Stimulated activated CD4-positive, alpha-beta T cell treated with anti-CD3 and anti-CD28 coated beads, TNF-alpha, amount 100 ng/mL, for 24 hours (primary cell): ENCODE measurements at places on chromosomes 12 and 14.

DNA sequence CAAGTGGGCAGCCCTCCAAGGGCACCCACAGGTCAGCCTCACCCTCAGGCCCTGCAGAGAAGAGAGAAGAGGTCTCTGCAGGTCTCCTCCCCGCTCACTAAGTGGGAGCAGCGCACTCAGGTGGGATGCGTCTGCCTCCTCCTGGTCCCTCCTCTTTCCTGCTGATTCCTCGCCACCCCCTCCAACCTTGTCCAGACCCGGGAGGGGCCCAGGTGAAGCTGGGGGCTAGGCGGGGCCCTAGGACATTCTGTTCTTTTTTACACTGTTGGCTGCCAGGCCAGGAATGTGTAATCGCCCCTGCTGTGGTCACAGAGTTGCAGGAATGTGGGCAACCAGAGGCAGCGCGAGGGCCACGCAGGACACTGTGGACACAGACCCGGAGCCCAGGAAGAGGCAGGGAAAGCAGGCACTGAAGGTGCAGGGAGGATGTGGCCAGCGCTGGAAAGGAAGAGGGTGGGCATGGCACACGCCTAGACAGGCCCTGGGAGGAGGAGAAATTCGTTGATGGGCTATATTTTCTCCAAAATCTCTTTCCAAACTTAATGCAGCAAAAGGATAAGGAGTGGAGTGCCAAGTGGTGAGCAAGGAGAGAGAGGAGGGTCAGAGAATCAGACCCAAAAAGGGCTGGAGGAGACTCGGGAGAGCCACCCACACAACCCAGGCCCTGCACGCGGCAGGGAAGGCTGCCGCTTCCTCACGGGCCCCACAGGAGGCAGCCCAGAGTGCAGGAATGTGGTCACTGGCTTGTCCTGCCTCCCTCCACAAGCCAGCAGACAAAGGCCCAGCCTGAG is 911 bp upstream of the SCNN1A start:
- no peak for DNase-seq

DNA sequence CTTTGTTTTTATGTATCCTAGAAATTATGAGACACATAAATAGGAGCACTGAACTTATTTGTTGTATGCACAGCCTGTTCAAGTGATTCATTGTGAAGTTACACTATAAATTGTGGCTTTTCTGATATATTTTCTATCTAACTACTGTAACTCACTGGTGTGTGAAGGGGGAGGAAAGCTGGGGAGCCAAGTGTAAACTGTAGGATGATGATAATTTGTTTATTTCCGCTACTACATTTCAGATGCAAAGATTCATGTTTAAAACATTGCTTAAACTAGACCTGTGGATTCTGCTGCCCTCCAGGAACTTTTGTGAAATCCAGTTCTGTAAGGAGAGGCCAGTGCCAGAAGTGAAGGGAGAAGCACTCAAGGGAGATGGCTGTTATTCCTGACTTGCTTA is 3.3 kb downstream of the TMTC2 start:
- no peak for DNase-seq

DNA sequence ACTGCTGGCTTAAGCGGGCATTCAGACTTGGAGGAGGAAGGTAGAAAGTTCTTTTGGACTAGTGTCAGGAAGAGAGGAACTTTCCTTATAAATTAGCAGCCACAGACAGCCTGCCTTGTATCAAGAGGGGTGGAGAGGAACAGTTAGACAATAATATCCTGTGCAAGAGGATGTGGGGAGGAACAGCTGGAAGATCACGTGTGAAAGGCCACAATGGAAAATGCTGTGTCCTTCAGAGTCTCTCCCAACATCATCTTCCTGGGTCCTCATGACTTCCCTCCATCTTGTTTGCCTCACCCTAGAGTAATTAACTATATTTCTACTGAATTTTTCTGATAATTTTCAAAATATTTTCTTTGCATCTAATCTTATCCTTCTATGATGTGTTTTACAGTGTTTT is 117.4 kb downstream of the MGAT4C start:
- DNase-seq, result no peak

DNA sequence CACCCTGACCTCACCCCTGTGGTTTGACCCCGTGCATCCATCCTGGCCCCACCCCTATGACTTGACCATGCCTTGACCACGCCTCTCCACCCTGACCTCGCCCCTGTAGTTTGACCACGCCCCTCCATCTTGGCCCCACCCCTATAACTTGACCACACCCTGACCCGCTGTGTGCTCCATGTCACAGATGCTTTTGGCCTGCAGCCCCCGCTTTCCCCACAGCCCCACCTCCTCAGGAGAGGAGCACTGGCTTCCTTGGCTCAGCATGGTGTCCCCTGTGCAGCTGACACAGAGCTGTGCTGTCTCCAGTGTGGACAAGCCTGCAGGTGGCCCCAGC is 269.9 kb upstream of the SFSWAP start:
- no peak for DNase-seq

- DNase-seq, result no peak
Observed at GRCh38 chr12:46218322-46219095, 50.3 kb downstream of the SLC38A1 start.

DNA sequence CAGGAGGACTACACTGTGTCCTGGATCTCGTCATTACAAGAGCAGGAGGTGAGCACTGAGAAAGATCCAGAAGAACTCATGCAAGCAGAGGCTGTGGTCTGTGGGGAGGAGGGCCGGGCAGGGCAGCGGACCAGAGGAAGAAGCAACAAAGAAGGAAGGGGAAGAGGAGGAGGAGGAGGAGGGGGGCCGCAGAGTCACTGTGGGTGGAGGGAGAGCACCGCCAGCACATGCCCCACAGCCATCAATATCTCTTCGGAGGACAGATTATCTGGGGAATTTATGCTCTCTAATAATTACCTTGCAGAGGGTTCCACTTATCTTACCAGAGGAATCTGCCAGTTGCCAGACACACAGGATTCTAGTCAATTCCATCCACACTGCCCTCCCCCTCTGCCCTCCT is 105.6 kb downstream of the DPF3 start:
- DNase-seq, result no peak

DNA sequence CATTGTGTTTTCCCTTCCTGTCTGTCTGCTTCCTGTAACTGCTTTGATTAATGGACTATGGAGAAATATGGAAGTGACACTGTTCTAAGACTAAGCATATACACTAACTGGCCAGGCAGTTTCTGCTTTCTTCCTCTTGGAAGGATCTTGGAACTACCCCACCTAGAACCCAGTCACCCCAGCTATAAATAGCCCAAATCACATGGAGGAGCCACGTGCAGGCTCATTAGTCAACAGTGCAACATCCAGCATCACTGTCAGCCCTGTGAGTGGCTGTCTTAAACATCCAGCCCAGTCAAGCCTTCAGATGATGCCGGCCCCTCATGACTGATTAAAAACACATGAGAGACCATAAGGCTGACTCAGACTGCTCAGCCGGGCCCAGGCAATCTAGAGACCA is 39.2 kb downstream of the BCAT1 start:
- no peak for DNase-seq

GRCh38 chr14:31884776-31885379 is 192.2 kb upstream of the ARHGAP5 start:
- DNase-seq, result no peak

DNA sequence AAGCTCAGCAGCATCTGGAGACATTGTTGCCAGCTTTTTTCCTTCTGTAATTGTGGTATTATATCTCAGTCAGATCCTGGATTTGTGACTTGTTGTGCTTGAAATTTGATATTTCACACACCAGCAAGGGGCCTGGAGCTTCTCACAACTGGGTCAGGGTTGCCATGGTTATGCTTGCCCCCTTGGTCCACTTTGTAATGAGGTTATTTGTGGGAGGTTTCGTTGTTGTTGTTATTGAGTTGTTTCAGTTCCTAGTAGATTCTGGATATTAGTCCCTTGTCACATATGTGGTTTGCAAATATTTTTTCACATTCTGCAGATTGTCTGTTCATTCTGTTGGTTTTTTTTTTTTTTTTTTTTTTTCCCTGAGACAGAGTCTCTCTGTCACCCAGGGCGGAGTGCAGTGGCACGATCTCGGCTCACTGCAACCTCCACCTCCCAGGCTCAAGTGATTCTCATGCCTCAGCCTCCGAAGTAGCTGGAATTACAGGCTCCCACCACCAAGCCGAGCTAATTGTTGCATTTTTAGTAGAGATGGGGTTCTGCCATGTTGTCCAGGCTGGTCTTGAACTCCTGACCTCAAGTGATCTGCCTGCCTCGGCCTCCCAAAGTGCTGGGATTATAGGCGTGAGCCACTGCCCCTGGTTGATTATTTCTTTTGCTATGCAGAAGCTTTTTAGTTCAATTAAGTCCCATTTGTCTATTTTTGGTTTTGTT is 80.6 kb upstream of the ETV6 start:
- no peak for DNase-seq

GRCh38 chr12:85874031-85874461 is at the start of gene NTS:
TSS of gene NTS (plus strand) at chr12:85874295. CDS start at chr12:85874404, 109 bp downstream.
- DNase-seq, result no peak

- DNase-seq, result peak; percentile 34
Observed at GRCh38 chr12:62438098-62438692, 28.4 kb upstream of the MON2 start.

GRCh38 chr12:13220838-13221237 is 24.3 kb downstream of the EMP1 start:
- no peak for DNase-seq

- no peak for DNase-seq
Observed at GRCh38 chr14:57493467-57494181, at the start of gene CCDC198. TSS of gene CCDC198 (minus strand) at chr14:57493857. CDS start at chr14:57493715, 142 bp downstream.

DNA sequence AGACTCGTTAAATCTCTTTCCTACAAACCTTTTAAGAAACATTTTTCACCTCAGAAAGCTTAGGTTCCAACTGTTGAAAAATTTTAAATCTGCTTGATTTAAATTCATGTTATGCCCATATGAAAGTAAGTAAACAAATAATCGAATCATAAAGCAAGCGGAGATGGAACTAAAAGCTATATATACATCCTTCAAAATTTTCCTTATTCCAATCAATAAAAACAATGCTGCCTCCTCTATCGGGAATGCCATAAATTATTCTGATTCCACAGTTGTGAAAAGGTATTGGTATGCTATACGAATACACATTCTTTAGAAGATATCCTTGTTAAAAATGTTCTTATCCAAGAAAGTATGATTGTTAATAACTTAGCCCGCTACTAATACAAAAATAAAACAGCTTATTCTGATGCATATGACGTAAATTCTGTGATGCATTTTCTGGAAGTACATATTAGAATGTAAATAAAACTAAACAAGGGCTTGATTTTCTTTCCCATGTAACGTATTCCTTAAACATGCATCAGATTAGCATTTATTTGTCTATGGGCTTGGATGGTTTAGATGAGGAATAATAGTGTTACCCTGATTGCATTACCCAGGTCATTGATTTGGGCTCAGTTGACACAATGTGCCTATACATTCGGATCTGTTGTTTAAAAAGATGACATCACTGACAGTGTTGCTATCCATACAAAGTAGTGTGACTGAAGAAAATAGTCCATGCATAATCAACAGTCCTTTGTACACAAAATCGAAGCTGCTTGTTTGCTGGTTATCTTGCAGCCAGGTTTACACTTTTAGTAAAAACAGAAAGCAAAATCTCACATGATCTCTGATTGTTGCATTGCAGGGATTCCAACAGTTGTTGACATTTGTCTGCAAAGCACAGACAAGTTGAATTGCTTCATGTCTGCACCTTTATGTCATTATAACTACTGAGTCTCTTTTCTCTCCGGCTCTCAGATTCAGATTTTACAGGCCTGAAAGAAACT is 656 bp upstream of the DTD2 start:
- no peak for DNase-seq

- no peak for DNase-seq
Observed at GRCh38 chr14:94010625-94011024, 13.5 kb downstream of the CCDC197 start.

- DNase-seq, result no peak
Observed at GRCh38 chr14:25102788-25103187, 52.8 kb upstream of the STXBP6 start.

DNA sequence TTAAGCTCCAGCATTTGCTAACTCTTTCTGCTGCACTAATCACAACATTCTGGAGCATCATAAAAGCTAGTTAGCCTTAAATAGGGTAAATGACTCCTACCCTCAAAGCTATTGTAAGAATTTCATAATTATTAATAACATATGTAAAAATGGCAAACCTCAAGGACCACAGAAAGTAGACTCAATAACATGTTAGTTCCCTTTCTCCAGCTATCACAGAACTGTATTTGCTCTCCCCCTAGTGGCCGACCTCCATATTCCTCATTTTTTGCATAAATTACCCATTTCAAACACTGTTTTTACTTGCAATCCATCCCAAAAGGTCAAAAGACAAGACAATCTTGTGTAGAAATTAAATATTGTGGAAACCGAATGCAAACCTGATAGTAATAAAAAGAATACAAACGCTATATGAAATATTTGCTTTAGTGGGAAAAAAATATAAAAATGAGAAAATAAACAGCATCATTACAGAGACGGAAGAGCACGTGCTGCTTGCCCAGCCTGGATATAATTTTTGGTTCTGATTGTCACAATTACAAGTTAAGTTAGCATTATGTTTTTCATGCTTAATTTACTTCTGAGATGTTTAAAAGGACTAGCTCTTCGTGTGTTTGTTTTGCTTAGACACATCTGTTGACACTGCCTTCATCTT is 97.9 kb downstream of the RERGL start:
- DNase-seq, result no peak

DNA sequence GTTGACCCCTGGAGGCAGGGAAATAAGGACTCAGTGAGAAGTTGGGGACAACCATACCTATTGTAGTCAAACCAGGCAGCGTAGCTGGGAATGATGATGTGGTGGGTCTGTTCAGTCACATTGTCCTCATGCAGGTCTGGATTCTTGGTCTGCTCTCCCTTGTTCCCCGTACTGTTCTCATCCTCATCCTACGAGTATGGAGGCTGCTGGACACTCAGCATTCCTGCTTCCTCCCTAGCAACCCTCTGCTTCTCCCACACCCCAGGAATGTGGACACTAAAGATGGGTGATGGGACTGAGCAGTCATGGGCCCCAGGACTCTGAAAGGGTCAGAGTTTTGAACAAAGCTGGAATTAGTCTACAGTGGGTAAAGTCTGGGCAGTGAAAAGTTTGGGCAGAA is 10.9 kb downstream of the SMARCC2 start:
- no peak for DNase-seq

- no peak for DNase-seq
Observed at GRCh38 chr12:43277651-43278540, 274.1 kb downstream of the ADAMTS20 start.

GRCh38 chr12:123732251-123732650 is 20.1 kb downstream of the ATP6V0A2 start:
- DNase-seq, result no peak

DNA sequence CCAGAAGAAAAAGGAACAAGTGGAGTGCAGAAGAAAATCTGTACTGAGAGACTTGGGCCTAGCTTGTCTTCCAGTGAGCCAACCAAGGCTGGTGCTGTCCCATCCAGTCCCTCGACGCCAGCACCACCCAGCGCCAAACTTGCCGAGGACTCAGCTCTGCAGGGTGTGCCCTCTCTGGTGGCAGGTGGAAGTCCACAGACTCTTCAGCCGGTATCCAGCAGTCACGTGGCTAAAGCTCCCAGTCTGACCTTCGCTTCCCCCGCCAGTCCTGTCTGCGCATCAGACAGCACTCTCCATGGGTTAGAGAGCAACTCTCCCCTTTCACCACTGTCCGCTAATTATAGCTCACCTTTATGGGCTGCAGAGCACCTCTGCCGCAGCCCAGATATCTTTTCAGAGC is 15.6 kb downstream of the CIPC start:
- no peak for DNase-seq
